ENCODE measurements at places on chromosomes 5 and 9.
A peak's percentile ranks its signal among the peaks of the same experiment; 100 is the strongest.

DNA sequence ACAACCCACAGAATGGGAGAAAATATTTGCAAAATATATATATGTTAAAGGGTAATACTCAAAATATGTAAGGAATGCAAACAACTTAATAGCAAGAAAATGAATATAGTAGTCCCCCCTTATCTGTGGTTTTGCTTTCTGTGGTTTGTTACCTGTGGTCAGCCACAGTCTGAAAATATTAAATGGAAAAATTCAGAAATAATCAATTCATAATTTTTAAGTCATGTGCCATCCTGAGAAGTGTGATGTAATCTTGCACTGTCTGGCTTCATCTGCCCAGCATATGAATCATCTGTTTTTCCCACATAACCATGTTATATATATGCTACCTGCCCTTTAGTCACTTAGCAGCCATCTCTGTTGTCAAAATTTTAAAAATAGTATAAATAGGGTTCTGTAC, 11.7 kb downstream of the CER1 start:
- no peak for DNase-seq

DNA sequence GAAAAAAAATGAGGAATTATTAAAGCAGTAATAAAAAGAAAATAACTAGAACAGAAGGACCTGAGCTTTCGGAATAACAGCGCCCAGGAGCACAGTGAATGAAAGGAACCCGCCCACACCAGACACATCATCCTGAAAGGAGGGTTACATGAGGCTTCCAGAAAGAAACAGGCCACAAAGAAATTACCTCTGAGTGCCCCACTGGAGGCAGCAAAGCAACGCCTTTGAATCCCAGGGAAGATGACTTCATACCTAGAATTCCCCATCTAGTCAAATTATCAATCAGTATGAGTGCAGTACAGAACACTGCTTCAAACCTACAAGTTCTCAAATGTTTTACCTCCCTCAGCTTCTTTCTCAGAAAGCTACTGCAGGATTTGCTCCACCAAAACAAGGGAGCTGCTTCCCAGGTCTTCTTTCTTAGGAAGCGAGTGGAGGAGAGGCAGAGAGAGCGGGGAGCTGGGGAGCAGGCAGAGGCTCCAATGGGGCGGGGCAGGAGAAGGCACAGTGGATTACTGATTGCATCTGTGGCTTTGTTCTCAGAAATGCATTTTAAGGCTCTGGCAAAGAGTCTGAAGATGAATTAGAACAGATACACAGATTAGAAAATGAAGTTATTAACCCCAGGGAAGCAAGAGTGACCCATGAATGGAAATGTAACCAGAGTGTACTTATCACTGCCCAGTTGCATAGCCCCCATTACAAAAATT, 87.1 kb downstream of the SEMA4D start:
- peak; percentile 21 for DNase-seq

- DNase-seq: no peak
These were observed 249.4 kb downstream of the NPR3 start for GRCh38 chr5:32960340-32961058.

GRCh38 chr9:99154356-99154755, 49.4 kb downstream of the TGFBR1 start:
- no peak for DNase-seq

- DNase-seq: no peak
These were observed 8.9 kb downstream of the ARAP3 start for GRCh38 chr5:141672841-141673813.

GRCh38 chr9:74765481-74765971, 122.2 kb downstream of the TRPM6 start:
- DNase-seq: no peak

DNA sequence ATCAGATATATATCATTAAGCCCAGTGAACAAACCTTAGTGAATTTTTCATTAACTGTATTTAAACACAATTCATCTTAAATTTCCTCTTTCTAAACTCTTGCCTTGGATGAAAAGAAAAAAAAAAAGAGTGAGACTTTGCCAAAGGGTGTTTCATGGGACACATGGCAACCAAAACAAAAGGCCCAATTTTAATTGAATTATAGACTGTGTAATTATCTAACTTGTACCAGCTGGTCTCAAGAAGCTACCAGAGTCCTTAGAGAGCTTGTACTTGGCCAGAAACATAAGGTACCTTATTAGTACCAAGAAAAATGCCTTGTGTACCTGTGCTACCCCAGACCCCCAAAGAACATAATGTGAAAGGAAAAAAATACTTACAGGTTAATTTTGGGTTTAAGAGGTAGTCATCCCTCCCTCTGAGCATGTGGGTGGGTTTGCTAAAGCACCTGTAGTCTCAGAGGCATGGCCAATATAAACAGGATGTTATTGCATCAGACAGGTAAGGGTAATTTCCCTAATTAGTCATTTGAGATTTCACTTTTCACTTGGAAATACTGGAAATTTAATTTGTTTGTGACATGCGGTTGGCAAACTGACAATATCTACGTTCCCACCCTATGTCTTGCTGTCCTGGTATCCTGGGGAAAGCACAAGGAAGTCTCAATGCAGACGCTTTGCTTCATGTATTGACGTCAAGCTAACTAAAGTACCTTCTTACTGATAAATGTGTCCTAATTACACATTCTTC, 90.1 kb downstream of the SNCAIP start:
- no peak for DNase-seq

GRCh38 chr5:179137643-179138567, 77.7 kb downstream of the ZNF354C start:
- DNase-seq: no peak

DNA sequence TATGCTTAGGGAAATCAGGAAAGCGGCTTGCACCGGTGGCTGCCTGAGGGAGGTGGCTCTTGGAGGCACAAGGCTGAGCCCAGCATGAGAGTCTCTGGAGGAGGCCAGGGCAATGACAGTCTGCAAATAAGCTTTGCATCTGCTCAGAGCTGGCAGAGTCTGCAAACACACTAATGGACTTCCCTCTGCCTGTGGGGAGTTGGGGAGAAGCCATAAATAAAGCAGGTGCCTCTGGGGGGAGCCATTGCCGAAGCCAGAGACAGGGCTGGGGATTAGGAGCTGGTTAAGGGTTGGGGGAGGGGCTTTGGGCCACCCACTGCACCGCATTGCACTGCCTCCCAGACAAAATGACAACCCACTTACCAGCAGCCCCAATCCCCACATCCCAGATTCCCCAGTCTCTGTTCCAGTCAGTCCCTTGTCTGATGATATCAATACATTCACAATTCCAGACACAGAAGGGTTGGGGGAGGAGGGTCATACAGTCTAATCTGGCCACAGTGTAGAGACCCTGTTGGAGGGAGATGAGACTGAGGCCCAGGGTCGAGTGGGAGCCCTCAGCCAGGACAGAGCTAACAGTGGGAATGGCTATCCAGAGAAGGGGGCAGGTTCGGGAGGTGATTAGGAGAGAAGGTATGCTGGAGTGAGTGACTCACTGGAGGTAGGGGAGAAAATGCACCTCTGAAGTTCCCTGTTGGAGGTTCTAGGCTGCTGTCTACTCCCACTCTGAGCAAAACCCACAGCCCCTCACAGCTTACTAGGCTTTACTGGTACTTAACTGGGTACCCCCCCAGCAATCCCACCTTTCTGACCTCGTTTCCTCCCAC, 53.7 kb downstream of the PAX5 start:
- DNase-seq: no peak

DNA sequence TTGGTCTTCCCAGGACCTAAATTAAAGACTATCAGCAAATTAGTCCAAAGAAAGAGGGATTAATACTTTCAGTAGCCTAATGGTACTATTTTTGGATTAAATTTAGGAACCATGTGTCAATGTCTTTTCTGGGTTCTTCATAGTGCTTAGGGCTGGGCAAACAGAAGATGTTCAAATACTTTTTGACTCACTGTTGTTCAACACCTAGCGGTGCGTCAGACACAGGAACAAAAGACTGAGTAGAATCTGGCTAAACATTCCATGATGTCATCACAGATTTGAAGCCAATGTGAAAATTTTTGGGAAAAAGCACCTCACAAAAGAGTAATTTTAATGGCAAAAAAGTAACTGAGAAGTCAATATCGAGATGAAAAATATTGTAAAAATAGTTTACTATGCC, 544.4 kb downstream of the EFNA5 start:
- no peak for DNase-seq

GRCh38 chr5:108639366-108639765, 108.3 kb upstream of the FER start:
- no peak for DNase-seq
